ENCODE measurements at places on chromosomes 3 and 15.
A peak's percentile ranks its signal among the peaks of the same experiment; 100 is the strongest.

- DNase-seq, result no peak
Observed at GRCh38 chr3:170977949-170978745, 48.4 kb downstream of the SLC2A2 start.

DNA sequence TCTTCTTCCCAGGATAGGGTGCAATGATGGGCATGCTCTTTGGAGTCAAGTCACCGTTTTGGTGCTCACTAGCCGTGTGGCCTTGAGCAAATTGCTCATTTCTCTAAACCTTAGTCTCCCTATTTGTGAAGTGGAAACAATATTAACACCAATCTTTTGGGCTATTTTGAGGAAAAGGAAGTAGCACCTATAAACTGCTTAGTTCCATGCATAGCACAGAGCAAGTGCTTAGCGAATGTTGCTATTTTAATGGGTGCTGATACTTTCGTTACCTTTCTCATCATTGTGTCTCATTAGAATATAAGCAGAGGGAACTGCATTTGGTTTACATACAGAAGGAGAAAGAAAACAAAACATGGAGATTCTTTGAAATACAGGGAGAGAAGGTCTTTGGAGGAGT lies 66.1 kb downstream of the BOC start:
- no peak for DNase-seq

DNA sequence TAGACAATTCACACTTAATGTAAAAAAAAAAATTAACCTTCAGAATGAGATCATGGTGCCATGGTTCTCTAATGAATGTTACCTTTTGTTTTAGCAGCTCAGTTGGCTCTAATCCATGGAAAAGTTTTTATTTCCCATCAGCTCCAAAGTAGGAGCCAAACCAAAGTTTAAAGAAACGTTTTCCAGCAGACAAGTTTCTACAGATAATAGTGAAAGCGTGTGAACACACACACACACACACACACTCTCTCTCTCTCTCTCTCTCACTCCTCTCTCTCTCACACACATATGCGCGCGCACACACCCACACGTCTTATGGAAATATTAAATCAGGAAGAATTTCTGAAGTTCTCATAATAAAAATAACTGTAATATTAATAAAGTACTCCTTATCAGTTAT lies 46.9 kb downstream of the MBNL1 start:
- no peak for DNase-seq

- no peak for DNase-seq
Observed at GRCh38 chr3:29486096-29486495, 205.2 kb downstream of the RBMS3 start.

- no peak for DNase-seq
Observed at GRCh38 chr3:143712522-143712921, 135.7 kb downstream of the SLC9A9 start.

- no peak for DNase-seq
Observed at GRCh38 chr3:132635052-132635451, 24.6 kb downstream of the ACAD11 start.

DNA sequence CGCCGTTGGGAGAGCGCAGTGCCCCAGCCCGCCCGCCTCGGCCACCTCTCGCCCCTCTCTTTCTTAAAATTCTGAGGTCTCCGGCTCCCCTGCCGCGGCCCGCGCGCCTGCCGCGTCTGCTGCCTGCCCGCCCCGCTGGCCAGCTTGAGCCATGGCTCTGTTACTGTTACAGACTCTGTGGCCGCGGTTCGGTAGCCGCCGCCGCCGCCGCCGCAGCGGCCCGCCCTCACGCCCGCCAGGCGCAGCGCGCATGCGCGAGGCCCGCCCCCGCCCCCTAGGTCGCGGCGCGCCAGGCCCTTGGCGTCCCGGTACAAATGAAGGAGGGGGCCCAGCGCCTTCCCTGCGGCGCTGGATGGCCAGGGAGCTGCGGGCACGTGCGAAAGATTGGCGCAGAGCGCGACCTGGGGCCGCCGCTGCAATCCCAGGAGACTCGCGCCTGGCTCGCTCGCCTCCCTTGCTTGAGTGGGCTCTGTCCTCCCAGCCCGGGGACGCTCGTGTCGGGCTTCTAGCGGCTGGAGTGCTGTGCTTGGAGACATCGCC lies at the start of gene ONECUT1:
TSS of gene ONECUT1 (minus strand) at position 168 of the 540 bp plus-strand sequence. CDS start 452 bp downstream, outside the sequence.
- peak; percentile 29 for DNase-seq

- DNase-seq, result no peak
Observed at GRCh38 chr15:25658560-25658959, 204.6 kb downstream of the ATP10A start.

GRCh38 chr15:93413745-93414144 lies 324.7 kb upstream of the RGMA start:
- DNase-seq, result no peak

GRCh38 chr3:153911116-153911515 lies 210.1 kb upstream of the ARHGEF26 start:
- no peak for DNase-seq

DNA sequence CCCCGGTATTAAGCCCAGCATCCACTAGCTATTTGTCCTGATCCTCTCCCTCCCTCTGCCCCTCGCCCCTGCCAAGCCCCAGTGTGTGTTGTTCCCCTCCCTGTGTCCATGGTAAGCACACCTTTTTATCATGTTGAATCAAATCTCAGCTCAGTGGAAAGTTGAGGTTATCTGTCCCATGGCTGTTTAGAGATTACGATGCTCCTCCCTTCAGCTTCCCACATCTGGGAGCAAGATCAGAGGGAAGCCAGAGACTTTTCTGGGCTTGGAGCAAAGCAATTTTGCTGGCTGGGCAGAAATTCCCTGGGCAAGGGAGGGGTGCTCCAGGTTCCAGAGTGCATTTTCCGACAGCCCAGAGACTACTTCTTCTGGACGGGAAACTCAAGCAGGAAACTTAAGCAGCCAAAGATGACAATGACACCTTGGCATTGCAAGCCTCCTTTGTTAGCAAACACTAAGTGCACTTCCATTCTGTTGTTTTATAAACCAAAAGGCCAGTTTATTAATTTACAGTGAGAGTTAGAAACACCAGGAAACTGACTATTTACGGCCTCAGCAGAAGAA lies 104.5 kb downstream of the MESD start:
- DNase-seq, result no peak

DNA sequence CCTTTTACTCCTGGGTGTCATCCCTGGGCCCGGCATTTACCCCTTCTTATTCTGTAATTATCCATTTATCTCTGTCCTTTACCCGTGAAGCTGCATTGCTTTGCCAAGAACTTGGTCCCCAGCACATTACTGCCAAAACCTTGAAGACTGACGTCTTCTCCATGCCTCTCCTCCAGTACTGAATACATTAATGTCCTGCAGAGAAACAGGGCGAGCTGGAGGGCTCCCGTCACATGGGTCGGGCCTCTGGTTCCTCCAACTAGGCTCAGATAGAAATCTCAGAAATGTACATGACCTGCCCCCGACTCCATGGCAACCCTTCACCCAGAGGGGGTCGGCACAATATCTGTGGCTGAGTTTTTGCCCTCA lies 445 bp downstream of the EFCAB12 start:
- no peak for DNase-seq

DNA sequence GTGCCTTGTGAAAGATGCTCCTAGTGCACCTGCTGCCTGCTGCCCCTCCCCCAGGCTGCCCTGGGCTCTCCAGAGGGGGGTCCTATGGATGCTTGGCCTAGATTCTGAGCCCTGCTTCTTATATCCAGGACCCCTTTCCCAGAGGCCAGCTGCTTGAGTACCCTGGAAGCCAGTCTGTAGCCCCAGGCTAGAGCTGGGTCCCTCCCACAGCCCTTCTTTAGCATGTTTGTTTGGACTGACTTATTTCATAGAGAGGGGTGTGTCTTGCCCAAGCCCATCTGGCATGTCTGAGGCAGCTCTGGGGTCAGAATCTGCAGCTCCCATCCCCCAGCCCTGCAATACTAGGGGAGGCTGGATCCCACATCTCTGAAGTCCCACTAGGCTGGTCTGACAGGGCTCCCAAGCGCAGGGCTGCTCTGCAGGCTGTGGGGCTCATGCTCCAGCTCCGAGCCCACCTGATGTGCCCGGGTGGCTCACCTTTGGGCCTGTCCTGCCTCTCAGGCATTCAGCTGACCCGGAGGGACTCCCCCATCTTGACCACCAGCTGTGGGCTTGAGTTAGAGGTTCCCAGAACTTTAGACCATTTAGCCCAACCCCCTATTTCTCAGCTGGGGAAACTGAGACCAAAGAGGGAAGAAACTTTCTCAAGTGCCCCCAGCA lies 3.1 kb downstream of the CHRNB4 start:
- no peak for DNase-seq

DNA sequence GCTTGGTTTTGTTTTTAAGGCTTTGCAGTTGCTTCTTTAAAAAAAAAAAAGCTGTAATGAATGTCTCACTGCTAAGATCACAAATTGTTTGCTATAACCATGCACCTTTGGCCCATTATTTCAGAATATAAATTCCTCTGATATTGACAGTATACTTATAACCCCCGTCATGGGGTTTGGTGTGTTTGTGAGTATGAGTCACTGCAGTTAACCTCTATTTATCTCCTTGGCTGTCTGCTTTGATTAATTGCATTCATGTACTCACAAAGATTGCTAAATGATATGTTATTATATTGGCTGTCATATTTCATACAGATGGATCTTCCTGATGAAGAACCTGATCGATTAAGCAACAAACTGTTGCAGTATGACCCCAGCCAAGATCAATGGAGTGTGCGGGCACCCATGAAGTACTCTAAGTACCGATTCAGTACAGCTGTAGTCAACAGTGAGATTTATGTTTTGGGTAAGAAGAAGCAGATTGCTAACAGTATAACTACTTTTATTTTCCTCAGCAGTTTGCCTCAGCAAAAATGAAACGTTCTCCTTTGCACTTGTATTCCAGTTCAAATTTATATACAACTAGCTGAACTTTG lies 14.9 kb downstream of the KBTBD12 start:
- DNase-seq, result no peak

DNA sequence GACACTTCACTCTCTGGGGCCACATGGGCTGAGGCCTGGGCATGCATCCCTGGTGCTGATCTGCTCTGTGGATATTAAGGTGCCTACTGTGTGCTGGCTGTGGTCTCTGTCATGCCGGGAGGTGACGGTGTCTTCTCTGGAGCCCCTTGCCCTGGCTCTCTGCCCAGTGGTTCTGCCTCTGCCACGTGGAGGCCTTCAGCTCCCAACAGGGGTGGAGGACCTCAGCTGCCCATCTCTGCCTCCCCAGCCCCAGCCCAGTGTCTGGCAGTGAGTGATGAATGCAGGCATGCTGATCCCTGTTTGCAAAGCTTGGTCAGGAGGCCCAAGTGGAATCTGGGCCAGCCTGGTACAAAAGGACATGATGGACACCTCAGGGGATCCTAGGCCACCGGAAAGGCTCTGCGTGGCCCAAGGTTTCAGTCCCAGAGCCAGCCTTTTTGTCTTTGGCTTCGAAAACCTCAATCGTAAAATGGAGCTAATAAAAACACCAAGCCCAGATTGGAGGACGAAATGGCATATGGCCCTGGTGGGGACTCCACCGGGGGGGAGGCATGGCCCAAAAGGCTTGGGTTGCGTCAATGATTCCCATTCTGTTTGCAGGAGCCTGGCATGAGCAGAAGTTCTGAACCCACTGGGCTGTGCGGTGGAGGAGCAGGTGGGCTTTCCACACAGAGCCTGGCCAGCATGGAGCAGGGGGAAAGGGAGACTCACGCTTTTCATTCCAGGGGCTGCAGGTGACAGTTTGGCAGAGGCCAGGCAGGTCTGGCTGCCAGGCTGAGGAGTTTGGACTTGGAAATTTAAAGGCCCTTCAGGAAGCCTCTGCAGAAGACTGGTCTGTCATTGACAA lies 54.7 kb upstream of the KLF13 start:
- DNase-seq, result peak; percentile 4

DNA sequence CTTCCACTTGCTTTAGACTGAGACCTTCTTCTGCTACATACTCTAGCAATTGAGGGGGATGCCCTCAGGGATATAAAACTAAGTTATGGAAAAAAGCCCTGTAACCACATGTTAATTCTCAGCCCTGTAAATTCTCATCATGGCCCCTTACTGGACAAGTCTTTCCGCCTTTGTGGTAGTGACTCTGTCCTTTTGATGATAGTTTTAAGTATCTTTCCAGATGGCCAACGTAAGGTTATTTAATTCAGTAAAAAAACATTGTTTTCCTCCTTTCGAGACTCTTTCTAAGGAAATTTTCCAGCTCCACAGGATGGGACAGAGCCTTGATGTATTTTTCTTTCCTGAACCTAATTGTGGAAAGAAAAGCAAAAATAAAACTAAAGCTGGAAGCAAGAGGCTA lies 25.3 kb upstream of the TM4SF4 start:
- no peak for DNase-seq

- no peak for DNase-seq
Observed at GRCh38 chr15:63396152-63396928, 14.7 kb upstream of the CA12 start.

- DNase-seq, result peak; percentile 70
Observed at GRCh38 chr3:14508966-14509795, 31.0 kb downstream of the GRIP2 start.
